CD4-positive, alpha-beta memory T cell (primary cell): ENCODE measurements at places on chromosomes 1 and 21.

DNA sequence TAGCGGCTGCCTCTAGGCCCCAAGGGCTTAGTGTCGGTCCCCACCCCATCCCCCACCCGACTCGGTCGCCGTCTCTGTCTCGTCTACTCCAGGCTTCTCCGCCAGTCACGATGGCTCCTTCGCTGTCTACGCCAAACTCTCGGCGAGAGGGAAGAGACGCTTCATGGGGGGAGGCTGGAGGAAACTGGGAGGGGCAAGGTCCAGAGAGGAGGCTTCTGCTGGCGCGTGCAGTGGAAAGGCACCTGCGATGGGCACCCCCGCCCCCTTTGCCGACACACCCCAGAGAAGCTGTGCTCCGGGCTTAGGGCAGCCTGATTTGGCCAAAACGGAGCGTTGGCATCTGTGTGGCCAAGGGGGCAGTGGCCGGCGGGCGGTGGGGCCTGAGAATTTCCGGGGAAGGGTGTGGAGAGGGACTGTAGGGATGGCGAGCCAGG is 1.2 kb upstream of the CSMD2 start:
- no peak for DNase-seq

- no peak for DNase-seq
These were observed 35.2 kb downstream of the BMP8A start for GRCh38 chr1:39526466-39527189.

DNA sequence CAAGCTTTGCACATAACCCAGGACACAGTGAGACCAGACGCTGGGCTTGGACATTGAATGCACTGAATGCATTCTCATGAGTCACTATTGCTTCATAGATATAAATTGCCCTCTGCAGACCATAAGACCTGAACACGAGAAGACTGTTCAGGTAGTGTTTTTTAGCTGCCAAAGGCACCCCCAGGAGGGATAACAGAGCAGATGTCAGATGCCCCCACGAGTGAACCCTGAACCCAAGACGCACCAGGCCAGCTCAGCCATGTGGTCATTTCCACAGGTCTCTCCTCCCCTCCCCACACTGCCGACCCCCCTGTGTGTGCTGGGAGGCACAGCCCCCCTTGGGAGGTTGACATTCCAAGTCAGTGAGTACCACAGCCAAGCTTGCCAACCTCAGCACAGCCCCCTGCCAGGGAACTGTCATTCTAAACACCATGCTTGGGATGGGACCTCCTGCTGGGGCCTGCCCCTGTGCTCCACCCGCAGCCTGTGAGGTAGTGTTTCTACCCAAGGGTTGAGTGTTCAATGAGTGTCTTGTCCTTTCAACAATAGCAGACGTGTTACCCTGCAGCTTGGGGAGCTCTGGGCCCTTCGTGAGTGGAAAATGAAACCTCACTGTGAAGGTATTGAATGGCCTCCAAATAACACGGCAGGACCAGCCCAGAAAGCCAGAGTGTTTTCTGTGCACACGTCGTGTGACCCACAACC is 68.2 kb downstream of the PSMG1 start:
- DNase-seq = no peak

DNA sequence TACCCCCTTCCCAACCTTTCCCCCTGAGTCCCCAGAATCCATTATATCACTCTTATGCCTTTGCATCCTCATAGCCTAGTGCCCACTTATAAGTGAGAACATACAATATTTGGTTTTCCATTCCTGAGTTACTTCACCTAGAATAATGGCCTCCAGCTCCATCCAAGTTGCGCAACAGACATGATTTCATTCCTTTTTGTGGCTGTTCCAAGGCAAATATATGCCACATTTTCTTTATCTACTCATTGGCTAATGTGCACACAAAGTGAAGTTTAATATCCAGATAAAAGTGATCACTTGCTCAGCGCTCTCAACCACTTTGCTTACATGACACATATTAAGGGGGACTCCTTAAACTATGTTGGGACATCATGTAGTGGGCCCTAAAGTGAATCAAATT is 72.4 kb upstream of the TIAM1 start:
- DNase-seq = no peak

DNA sequence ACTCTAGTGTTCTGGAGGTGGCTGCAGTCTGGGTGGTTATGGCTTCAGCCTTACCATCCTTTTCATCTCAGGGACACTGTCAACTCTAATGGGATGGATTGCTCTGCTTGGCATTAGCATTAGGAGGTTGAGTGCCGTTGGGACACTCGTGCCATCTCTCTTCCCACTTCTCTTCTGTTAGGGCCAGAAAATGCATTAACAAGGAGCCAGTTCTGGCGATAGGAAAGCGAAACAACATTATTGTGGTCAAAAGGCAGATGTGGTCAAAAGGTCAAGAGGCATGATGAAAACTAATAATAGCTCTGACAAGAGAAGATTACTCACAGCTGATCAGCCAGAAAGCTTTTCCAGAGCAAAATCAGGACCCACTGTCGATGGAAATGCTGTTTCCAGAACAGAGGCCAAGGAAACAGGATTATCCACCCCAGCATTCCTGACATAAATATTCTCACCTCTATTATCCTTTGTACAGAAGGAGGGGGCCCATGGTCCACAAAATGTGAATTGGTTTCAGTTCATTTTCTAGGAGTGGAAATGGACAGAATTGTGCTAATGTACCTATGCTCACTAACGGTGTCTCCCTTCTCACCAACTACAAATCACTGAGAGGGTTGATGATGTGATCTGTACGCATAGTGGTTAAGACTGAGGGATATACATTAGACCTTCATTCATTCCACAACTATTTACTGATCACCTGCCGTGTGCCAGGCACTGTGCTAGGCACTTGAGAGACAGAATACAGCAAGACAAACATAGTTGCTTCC is 72.0 kb downstream of the ST6GALNAC5 start:
- DNase-seq = no peak

DNA sequence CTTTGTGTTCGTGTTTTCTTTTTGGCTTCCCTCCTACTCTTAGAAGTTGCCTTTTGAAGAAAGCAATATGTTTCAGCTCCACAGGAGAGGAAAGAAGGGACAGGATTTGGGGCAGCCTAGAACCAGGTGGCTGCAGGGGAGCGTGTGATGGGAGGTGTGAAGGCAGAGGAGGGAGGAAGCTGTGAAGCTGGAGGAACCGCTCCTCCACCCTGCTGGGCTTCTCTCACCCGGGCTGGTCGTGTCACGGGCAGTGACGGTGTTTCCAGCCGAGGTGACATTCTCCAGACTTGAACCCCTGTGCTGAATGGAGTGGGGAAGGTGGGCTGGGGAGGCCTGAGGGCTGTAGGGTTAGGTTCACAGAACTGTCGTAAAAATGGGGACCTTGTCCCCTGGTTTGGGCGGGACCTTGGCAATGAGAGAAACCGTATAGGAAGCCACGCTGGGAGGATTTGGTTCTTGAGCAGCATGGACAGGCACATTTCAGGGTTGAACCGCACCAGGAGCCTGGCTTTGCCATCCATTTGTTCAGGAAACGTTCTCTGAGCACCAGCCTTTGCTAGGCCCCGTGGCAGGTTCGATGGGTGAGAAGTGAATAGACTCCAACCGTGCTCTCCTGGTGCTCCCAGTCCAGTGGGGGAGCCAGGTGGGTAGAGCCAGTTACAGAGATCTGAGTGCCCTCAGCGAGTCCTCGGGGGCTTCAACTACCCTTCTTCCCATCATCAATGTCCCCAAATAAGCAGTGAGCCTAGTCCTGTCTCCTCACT is 103.0 kb downstream of the PRDM2 start:
- no peak for DNase-seq

DNA sequence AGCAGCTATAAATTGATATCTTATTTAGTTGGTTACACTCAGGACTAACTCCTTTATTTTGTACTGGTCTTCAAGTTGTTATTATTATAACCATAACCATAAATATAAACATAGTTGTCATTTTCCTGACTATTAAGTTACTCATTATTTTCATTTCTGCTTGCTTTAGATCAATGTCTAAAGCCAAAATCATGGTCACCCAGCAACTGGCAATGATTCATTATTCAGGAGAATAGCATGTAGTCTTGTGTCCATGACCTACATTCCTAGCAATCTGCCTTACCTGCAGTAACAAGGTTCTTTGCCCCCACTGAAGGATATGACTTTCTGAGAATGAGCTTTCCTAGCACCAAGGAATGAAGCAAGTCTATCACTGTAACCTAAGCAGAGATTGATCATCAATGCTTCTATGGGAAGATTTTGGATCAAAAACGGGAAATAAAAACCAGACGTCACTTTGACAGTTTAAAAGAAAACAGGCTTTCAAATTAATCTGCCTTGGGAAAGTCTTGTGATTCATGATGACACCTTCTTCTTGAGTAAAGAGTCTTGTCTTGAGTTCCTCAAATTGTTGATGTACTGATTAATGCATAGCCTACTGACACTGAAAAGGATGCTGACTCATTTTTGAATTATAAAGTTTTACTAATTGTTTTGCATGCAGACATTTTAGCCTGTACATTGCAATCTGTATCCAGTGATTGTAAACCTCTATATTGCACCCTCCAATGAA is 203.3 kb upstream of the IVNS1ABP start:
- DNase-seq = no peak

DNA sequence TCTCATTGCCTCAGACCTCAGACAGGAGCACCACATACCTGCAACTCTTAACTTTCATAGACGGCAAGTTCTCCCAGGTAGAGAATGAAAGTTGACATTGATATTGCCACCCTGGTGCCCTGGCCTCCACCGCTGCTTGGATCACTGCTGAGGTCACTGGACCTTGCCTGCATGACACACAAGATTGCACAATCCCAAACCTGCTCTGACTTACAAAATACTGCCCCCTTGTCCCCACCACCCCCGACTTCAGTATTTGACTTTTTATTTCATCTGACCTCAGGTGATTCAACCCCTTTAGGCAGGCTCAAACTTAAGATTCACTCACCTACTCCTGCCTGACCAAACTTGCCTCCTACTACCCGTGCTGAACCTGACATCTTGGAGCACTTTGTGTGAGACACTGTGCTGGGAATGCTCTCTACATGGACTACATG is 43.1 kb upstream of the S1PR1 start:
- DNase-seq = no peak

GRCh38 chr1:239805851-239806772 is 285.6 kb upstream of the FMN2 start:
- DNase-seq = no peak

GRCh38 chr1:200258447-200259375 is 151.1 kb downstream of the ZNF281 start:
- no peak for DNase-seq

DNA sequence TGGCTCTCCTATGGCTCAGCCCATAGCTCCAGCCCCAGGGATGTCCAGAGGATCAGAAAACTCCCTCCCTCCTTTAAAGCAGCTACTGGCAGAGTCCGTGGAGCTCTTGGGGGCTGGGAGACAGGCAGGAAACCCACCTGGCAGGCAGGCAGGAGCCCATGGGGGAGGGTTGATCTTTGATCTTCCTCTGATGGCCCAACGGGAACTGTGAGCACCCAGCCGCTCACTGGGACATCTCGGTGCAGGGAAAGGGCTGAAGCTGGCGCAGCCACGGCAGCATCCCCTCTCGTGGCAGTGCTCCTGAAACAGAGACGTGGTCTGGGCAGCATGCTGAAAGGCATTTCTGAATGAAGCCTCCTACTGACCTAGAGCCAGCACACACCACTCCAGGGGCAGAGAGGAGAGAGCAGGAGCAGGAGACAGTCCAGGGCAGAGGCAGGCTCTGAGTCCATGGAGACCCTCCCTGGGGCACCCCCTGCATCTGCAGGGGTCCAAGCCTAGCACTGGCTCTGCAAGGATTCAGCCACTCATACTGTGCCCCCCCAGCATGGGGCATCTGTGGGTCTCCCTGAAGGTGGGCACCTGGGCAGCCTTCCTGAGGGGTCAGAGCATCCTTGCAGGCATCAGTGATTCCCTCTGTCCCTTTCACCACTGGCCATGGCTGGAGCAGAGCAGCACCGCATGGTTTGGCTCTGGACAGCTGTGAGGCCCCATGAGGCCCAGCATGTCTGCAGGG is 4.9 kb upstream of the SLX9 start:
- DNase-seq = no peak

- peak; percentile 12 for DNase-seq
These were observed 80.0 kb downstream of the NDUFS5 start for GRCh38 chr1:39105841-39106765.

- DNase-seq = no peak
These were observed 97.0 kb upstream of the IFFO2 start for GRCh38 chr1:19053486-19053885.

GRCh38 chr1:111615870-111616715 is 3.5 kb upstream of the RAP1A start:
- DNase-seq = peak; percentile 73

DNA sequence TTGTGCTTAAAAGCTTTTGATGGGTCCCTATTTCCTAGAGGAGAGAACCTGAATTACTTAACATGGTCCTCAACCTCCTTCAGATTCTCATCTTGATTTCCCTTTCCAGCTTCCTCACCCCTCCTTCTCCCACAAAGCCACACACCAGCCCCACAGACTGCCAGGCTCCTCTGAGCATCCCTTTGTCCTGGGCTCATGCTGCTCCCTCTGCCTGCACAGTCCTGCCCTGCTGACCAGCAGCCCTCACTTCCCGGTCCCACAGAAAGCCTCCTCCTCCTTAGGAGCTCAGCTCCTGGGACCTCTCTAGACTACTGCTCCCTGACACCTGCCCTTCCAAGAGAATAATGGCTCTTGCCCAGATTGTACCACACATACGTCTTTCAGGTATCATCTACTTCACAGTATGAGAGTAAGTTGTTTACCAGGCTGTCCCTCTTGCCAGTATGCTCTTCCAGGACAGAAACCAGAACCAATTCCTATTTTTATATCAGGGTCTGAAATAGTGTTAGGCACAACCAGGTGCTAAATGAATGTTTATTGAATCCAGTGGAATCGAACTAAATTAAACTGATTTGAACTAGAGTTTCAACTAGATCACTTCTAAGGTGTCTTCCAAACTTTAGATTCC is 373.4 kb downstream of the LMX1A start:
- DNase-seq = no peak

- DNase-seq = no peak
These were observed 61.8 kb downstream of the SPAG17 start for GRCh38 chr1:118123116-118123839.

DNA sequence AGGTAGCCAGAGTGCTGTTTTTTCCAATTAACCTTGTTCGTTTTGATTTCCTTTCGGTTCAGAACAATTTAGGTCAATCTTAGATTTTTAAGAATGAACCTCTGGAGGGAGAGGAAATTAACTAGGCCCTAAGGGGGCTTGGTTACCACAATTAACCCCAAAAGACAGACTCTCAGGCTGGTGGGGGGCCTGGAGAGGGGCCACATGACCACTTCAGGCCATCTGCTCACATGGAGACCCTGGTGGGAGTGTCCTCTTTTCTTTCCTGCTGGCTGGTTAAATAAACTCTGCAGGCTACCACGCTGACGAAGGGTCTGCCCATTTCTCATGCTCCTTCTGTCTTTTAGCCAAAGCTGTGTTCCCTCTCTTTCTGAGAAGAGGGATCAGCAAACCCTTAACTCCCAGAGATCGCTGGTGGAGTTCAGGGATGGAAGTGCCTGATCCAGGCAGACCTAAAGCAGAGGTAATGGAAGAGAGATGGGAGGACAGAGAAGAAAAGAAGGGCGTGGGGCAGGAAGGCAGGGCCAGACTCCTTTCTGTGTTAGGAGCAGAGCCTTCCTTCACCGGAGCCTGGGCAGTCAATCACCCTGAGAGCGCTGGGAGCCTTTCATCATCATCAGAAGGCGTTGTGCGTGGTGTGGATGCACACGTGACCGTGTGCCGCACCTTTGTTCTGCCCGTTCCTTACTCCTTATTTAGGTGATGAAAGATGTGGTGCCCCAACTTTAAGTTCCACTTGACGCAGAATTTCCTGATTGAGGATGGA is 58.5 kb downstream of the KIF26B start:
- no peak for DNase-seq

GRCh38 chr21:40143822-40144525 is 276.7 kb downstream of the PCP4 start:
- no peak for DNase-seq
